ENCODE measurements at places on chromosomes 5 and 9.
A peak's percentile ranks its signal among the peaks of the same experiment; 100 is the strongest.

DNA sequence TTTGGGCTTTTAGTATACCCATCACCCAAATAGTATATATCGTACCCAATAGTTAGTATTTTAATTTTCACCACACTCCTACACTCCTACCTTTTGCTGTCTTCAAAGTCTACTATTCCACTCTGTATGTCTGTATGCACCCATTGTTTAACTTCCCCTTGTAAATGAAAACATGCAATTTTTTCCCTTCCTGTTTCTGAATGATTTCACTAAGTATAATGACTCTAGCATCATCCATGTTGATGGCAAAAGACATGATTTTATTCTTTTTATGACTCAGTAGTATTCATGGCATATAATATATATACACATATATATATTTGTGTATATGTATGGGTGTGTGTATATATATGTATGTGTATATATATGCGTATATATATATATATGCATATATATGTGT is 63.1 kb upstream of the FAM174A start:
- no peak for DNase-seq

- no peak for DNase-seq
Observed at GRCh38 chr5:27516437-27516836, 478.1 kb upstream of the CDH9 start.

DNA sequence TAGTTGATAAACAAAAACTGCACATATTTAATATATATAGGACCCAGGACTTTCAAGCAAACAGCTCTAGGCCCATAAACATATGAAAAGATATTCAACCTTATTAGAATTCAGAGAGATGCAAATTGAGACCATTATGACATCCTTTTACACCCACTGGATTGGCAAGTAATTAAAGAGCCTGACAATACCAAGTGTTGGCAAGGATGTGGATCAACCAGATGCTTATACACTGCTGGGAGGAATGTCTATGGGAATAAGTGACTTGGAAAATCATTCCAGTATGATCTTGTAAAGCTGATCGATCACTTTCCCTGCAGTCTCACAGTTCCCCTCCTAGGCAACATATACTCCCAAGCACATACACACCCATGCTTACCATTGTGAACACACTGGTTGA is 15.5 kb upstream of the TCOF1 start:
- DNase-seq, result no peak

GRCh38 chr5:56527174-56527573 is 288.2 kb upstream of the MAP3K1 start:
- DNase-seq, result no peak

DNA sequence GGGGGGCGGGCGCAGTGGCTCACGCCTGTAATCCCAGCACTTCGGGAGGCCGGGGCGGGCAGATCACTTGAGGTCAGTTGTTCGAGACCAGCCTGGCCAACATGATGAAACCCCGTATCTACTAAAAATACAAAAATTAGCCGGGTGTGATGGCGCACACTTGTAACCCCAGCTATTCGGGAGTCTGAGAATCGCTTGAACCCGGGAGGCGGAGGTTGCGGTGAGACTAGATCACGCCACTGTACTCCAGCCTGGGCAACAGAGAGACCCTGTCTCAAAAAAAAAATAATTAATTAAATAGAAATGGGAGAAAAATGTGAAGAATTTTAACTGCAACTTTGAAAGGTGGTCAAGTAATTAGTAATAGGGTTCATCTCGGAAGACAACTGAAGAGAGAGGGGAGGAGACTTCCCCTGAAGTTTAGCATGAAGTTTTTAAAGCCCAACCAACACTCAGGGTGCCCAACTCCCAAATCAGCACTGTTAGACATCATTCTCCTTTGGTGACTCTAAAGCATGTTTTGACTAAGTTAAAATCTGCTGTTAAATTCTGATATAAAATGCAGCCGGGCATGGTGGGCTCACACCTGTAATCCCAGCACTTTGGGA is 1.4 kb upstream of the CSNK1A1 start:
- no peak for DNase-seq

- DNase-seq, result no peak
Observed at GRCh38 chr9:123312306-123312877, 43.6 kb upstream of the CRB2 start.

- DNase-seq, result peak; percentile 35
Observed at GRCh38 chr9:120477534-120478001, 102.4 kb downstream of the CDK5RAP2 start.

DNA sequence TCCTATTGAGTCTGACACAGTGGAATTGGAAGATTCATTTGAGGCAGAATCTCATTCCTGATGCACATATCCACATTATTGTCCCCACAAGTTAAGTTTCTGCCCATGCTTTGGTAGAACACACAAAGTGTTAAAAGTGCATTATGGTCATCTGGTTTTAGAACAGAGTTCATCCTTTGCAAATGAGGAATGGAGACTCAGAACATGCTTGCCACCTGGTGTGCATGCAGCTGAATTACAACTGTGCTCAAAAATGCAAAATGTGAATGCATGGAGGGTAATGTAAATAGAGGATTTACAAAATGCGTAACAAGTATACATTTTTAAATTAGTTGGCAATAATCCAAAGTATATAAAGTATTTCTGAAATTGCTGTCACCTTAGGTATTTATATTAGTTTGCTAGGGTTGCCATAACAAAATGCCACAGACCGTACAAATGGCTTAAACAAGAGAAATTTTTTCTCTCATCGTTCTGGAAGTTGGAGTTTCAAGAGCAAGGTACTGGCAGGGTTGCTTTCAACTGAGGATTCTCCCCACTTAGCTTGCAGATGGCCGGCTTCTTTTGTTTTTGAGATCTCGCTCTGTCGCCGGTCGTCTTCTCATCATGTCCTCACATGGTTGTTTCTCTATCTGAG is 671.1 kb downstream of the TAF11L14 start:
- peak; percentile 55 for DNase-seq

GRCh38 chr5:160938532-160938931 is 86.5 kb upstream of the ATP10B start:
- no peak for DNase-seq

- no peak for DNase-seq
Observed at GRCh38 chr9:114228016-114228808, 72.9 kb downstream of the COL27A1 start.

DNA sequence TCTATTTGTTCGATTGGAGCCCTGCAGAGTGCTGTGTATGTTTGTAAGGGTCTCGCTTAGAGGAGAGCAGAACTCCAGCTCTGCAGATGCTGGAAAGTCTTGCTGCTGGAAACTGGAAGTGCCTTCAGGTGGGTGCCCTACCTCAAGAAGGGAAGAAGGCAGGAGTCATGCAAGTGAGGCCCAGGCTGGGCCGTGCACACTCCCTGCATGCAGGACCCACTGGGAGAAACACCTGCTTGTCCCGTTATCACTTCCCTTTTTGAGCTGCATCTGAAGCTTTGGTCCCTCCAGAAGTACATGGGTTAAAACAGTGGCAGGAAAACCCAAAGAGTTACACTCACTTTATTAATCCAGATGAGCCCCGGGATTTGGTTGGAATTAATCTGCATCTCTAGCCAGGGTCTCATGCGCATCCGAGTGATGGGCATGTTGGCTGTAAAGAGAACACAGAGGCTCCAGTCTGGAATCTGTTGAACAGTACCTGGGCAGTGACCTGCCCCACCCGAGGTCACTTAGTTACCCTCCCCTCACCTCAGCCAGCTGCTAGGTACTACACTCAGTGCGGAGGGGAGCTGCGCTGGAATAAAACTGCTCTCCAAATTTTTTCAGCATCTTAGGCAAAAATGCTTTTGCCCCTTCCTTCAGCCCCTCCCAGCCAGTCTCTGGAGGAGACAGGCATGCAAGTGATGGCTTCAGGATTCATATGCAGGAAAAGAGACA is 1.4 kb downstream of the IRF1 start:
- no peak for DNase-seq

DNA sequence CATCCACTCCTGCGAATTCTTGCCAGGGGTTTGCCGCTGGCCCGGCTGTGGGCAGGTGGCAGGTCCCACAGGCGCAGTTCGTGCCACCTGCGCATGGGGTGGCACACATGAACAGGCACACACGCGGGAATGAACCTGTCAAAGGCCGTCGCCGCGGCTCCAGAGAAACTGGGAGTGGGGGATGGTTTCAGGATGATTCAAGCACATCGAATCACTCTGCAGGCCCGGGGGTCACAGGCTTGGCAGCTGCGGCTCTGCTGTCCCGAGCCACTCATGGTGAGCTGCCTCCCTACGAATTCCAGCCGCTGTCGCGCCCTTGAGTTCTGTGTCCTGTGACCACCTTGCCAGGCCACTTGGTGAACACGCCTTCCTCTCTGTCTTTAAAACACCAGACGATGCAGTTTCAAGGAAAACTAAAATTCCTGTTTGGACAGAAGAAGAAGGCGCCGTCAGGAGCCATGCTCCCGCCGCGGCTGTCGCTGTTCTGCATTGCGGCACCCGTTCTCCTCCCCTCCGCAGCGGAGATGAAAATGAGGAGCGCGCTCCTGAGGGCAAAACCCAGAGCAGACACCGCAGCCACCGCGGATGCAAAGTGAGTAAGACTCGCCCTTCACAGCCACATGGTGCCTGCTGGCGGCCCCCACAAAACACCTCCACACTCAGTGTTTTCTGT is 15.4 kb upstream of the EXOC3 start:
- DNase-seq, result no peak

DNA sequence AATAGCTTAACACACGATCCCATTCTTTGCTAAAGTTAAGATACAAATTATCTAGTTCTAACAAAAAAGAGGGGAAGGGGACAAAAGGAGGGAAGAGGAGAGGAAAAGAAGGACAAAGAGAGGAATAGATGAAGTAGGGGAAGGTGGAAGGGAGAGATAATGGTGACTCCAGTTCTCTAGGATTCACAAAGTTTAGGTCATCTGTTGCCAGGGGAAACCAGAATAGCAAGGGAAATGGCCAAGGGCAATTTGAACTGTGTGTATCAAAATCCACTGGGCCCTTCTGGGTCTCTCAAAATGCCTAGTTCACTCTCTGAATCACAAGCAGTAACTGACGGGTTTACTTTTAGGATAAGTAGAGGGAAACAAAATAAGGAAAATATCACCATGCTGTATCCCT is 7.6 kb downstream of the SLC24A2 start:
- no peak for DNase-seq

GRCh38 chr5:150746-151145 is 40.5 kb upstream of the LRRC14B start:
- DNase-seq, result no peak

GRCh38 chr5:62283005-62283404 is 23.0 kb upstream of the KIF2A start:
- DNase-seq, result no peak

DNA sequence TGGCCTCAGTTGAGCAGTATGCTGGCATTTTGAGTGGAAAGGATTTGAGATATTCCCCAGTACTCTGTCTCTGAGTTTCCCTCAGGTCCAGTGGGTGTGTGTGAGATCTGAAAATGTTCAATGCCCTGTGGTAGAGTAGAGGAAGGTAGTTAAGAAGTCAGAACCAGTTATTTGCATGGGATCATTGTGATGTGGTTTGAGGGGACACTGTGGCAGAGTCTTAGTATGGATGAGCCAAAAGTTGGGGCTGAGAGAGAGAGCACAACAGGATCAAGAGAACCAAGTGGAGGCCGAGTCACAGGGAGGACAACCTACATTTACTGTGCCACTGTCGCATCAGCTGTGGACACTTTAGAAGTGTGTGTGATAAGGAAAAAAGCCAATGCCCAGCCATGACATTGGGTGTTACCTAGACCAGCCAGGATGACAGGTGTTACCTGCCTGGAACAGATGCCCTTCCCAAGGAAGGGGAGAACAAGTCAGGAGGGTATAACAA is 128.9 kb upstream of the IL12B start:
- no peak for DNase-seq

GRCh38 chr5:132987531-132988408 is 24.3 kb upstream of the AFF4 start:
- no peak for DNase-seq

DNA sequence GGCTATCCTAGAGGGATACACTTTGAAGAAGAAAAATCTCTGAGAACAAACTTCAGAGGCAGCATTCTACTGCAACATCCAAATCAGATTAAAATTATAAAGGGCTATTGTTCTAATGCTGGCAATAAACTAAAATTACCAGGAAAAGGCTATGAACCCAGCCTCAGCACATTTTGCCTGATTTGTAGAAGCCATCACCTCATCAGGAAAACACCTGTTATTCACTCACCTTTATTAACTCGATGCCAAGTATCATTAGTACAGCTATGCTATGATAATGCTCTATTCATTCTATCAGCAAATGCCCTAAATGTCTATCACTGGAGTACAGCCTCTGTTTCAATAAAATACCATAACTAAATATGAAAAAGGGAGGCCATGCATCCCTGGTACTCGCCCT is 510.2 kb downstream of the RASEF start:
- no peak for DNase-seq

GRCh38 chr5:15737871-15738664 is 238.1 kb downstream of the FBXL7 start:
- no peak for DNase-seq

DNA sequence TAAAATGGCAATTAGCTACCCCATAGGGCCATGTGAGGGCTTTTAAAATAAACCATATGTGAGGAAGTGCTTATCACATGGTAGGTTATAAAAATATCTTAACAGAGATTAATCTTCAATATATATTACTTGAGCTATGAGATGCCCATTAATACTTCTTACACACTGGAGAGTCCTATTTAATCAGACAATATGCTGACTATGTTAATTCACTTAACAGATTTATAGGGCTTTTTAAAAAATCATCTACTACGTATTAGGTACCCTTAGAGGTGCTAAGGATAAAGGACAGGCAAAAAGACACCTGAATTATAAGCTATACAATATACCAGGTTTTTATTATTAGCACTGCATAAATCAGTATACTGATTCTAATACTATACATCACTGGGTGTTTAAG is 102.6 kb downstream of the STRBP start:
- no peak for DNase-seq

- DNase-seq, result no peak
Observed at GRCh38 chr5:7668161-7668560, 182.8 kb downstream of the CFAP90 start.

DNA sequence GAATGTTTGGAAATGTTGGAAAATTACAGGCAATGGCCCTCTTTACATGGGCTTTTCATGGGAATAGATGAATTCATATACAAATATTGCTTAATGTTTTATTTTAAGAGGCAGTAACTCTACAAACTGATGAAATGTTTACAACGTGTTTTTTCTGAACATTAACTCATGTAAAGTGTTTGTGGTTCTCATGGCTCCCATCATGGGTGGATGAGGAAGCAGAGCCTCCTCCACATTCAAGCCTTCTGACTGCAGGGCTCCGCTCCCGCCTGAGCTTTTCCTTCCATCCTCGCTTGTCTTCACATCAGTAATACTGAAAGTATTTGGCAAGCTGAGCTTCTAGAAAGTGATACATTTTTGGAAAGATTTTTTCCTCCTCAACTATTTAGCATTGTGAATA is 204.2 kb downstream of the ARHGAP26 start:
- DNase-seq, result no peak

DNA sequence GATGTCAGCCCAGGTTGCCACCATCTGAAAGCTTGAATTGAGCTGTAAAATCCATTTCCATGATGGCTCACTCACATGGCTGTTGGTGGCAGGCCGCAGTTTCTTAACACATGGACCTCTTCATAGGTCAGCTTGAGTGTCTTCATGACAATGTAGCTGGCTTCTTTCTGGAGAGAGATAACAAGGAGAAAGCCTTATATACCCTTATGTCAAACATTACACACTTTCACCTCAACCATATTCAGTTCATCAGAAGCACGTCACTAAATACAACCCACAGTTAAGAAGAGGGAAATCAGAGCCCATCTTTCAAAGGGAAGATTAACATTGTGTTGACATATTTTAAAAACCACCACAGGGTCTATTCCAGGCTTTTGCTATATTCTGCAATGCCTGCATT is 604.4 kb downstream of the PRELID2 start:
- no peak for DNase-seq

GRCh38 chr5:41465493-41466171 is 44.8 kb downstream of the PLCXD3 start:
- DNase-seq, result no peak
